ENCODE measurements at places on chromosomes 4 and X. TPM values are rescaled to one million over a fixed set of nuclear protein-coding genes. Genes with fewer than 3 reads are reported as not detected.

The FAM47E gene
- total RNA-seq, result 0.17 TPM

GRCh38 chr4:4704267-4704666 is 155.2 kb upstream of the MSX1 start:
- no peaks in the 10 kb centered on the region for H3K4me1 ChIP-seq
- no peak for DNase-seq
- H3K4me3 ChIP-seq, result no peak overlapping the region
- H3K27ac ChIP-seq, result no peak overlapping the region
- H3K27me3 ChIP-seq, result no peaks in the 10 kb centered on the region

DNA sequence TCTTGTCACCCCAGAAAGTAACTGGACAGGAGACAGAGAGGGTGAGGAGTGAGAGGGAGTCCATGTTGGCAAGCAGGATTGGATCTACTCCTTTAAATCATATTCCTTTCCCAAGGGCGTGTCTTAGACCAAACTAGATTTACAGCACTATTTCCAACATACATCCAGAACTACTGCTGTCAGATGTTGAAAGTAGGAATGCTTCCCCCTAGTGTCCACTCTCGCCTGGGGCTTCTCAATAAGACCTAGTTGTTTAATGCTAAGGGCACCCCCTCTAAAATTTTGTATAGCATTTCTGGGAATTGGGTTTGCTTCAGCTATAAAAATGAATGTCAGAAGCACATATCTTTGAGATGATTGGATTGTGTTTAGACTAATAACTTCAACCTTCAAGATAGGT is 13.3 kb downstream of the OFD1 start:
- no peak overlapping the region for H3K4me3 ChIP-seq
- peaks cover 26% of the 10 kb centered on the region for H3K4me1 ChIP-seq

The PDCL2 gene
- total RNA-seq, result not detected

GRCh38 chr4:42715807-42716482 is 59.0 kb upstream of the ATP8A1 start:
- no peaks in the 10 kb centered on the region for H3K27me3 ChIP-seq
- no peak for DNase-seq
- H3K36me3 ChIP-seq, result no peaks in the 10 kb centered on the region
- no peaks in the 10 kb centered on the region for H3K4me1 ChIP-seq

GRCh38 chr4:7524843-7525242 is 90.1 kb upstream of the PSAPL1 start:
- no peaks in the 10 kb centered on the region for H3K36me3 ChIP-seq
- peak overlapping the region; percentile 81 for H3K27ac ChIP-seq
- no peak for DNase-seq
- H3K4me1 ChIP-seq, result peaks cover 26% of the 10 kb centered on the region

DNA sequence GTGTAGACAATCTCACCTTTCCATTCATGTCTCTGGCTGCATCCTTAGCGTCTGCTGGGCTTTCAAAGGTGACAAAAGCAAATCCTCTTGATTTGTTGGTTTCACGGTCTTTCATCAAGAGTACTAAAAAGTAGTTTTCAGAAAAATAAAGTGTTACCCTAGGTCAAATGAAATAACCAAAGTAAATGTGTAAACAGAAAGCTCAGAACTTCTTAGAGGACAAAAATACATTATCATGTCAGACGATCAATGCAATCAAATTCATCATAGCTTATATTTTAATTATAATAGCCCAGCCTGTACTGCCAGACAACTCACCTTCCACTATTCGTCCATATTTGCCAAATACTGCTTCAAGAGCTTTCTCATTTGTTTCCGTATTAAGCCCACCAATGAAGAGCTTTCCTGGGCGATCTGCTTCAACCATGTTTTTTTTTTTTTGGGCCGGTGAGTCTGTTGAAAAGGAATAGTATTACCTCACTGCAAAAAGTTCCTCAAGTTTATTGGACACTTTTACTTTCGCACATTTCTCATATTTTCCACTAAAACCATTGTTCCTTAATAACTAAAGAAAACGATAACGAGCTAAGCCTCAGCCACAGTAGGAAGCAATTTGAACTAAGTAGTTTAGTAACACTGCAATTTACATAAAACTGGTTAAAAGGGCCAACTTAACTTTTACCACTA is 1.4 kb downstream of the RBMX start:
- peak overlapping the region; percentile 99 for H3K27ac ChIP-seq
- no peak for DNase-seq
- peak overlapping the region; percentile 99 for H3K4me3 ChIP-seq
- peaks cover 23% of the 10 kb centered on the region for H3K4me1 ChIP-seq
- no peaks in the 10 kb centered on the region for H3K27me3 ChIP-seq
- peaks cover 42% of the 10 kb centered on the region for H3K36me3 ChIP-seq

The USP17L24 gene
- not detected for total RNA-seq

- no peak for DNase-seq
- H3K36me3 ChIP-seq, result no peaks in the 10 kb centered on the region
- H3K4me1 ChIP-seq, result no peaks in the 10 kb centered on the region
- no peak overlapping the region for H3K4me3 ChIP-seq
- H3K27me3 ChIP-seq, result peaks cover 5% of the 10 kb centered on the region
Measured at GRCh38 chr4:82403725-82404124, 26.5 kb downstream of the HNRNPDL start.

GRCh38 chr4:6500481-6501140 is 28.2 kb upstream of the PPP2R2C start:
- H3K27ac ChIP-seq, result no peak overlapping the region
- H3K27me3 ChIP-seq, result no peaks in the 10 kb centered on the region
- DNase-seq, result no peak
- no peaks in the 10 kb centered on the region for H3K36me3 ChIP-seq
